ENCODE measurements at places on chromosomes 7 and 10. TPM values are rescaled to one million over a fixed set of nuclear protein-coding genes. Genes with fewer than 3 reads are reported as not detected.

DNA sequence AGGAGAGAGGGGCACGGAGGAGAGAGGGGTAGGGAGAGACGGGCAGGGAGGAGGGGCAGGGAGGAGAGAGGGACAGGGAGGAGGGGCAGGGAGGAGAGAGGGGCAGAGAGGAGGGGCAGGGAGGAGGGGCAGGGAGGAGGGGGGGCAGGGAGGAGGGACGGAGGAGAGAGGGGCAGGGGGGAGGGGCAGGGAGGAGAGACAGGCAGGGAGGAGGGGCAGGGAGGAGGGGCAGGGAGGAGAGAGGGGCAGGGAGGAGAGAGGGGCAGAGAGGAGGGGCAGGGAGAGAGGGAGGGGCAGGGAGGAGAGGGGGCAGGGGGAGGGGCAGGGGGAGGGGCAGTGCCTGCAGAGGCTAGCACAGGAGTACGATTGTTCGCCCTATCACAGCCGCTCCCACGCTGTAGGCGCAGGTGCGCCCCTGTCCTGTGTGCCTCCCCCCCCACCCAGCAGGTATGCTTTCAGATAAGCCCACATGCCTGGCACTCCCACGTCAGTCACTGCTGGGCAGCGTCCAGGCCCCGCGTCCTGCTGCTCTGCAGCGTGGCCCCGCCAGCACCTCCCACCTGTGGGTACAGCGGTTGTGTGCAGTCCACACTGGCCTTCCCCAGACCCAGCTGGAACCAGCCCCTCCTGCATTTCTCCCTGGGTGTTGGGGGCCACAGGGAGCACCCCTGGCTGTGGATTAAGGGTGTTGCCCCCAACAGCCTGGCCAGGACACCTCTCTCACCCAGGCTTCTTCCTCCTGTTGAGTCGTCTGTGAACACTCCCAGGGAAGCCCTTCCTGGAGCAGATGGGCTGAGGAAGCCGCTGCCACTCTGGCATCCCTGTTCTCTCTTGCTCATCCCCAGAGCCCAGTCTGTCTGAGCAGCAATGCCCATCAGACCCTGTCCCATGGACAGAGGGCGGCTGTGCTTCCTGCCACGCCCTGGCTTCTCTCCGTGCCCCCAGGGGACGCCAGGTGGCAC is 10.8 kb downstream of the NKX6-2 start:
- DNase-seq: no peak

- no peak for DNase-seq
Measured at GRCh38 chr7:49479936-49480544, 293.4 kb upstream of the VWC2 start.

GRCh38 chr7:120583899-120584586 is 273.9 kb downstream of the TSPAN12 start:
- DNase-seq: peak; percentile 65

GRCh38 chr10:97714401-97715258 is 1.1 kb downstream of the MARVELD1 start:
- DNase-seq: peak; percentile 64

DNA sequence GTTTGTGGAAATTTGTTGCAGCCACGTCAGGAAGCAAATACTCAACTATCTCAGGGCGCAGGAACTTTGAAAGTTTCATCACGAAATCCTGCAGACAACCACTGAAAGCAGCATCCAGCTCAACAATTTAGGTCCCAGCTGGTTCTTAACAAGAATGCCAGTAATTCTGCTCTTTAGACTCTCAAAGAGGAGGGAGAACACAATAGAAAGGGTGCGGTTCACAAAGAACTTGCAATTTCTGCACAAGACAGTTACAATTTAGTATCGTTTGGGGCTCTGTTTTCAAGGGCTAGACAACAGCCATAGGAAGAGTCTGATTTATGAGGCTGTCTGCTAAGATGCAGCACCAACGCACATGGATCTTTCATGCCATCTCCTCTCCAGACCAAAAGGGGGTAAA is 223.1 kb downstream of the FGFR2 start:
- no peak for DNase-seq

- peak; percentile 74 for DNase-seq
Measured at GRCh38 chr7:2633538-2634266, 1.9 kb downstream of the TTYH3 start.

- DNase-seq: no peak
Measured at GRCh38 chr10:77717336-77717735, 79.7 kb upstream of the KCNMA1 start.

- DNase-seq: no peak
Measured at GRCh38 chr10:20835335-20835734, 61.8 kb downstream of the NEBL start.

FRAT1 gene
- 6.6 TPM for total RNA-seq

CACNB2 gene
- total RNA-seq: not detected

- DNase-seq: peak; percentile 6
Measured at GRCh38 chr7:15459018-15459615, 102.7 kb downstream of the AGMO start.
